MV-4-11 (cell line): ENCODE measurements at places on chromosomes 2 and 18.

DNA sequence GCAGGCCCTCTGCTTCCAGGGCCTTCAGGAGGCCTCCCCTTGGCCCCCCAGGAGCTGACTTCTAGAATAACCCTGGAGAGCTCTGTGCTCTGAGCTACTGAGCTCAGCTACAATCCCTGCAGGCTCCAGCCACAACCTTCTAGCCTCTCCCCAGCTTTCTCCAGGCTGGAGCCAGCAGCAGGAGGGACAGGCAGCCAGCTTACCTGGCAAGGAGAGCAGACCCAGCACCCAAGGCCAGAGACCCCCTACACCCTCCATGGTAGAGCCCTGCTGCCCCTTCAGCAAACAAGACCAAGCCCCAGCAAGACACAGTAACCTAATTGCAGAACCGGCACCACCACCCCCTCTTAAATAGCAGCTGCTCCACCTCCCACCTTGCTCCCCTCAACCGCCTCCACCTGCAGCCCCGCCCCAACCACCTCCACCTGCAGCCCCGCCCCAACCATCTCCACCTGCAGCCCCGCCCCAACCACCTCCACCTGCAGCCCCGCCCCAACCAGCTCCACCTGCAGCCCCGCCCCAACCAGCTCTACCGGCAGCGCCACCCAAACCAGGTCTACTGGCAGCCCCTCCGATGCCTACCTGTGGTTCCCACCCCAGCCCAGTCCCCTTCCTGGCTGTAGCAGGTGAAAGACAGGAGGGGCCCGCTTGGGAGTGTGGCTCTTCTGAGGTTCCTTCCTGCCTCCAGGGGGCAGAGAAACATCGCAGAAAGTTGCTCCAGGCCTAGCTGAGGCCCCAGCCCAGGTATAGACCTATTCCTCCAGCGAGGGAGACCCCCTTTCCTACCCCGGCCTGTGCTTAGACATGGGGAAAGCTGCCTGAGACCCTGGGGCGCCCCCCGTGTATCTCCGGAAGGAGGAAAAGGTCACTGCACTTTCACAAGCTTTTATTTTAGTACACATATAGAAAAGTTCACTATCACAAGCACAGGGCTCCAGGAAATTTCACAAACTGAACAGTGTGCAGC is at the start of gene ASTL:
TSS of gene ASTL (minus strand) at position 324 of the 967 bp plus-strand sequence. CDS start at position 258, 66 bp downstream.
- no peak for DNase-seq

GRCh38 chr2:167933097-167933814 is 314.1 kb downstream of the STK39 start:
- DNase-seq, result no peak

- no peak for DNase-seq
These were observed 202.4 kb downstream of the EXOC6B start for GRCh38 chr2:72623481-72623880.

DNA sequence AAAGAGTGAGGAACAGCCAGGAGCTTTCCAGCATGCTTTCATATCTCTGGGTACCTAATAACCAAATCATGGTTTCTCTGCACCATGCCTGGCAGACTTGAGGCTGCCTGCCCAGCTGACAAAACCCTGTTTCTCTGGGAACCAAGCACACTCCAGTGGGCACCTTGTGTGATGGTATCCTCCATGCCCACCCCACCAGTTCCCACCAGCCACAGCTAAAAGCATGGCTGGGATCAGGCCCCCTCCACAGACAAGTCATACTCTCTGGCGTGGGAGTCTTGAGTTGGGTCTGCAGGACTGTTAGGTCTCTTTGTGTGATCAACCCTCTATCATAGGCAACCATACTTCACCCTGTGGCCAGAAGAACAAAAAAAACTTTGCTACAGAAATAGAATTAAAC is 56.0 kb downstream of the TMEM163 start:
- DNase-seq, result no peak

GRCh38 chr2:182242609-182243008 is 184.2 kb downstream of the PDE1A start:
- DNase-seq, result no peak

- no peak for DNase-seq
These were observed 414.6 kb upstream of the TRIB2 start for GRCh38 chr2:12302140-12302539.

DNA sequence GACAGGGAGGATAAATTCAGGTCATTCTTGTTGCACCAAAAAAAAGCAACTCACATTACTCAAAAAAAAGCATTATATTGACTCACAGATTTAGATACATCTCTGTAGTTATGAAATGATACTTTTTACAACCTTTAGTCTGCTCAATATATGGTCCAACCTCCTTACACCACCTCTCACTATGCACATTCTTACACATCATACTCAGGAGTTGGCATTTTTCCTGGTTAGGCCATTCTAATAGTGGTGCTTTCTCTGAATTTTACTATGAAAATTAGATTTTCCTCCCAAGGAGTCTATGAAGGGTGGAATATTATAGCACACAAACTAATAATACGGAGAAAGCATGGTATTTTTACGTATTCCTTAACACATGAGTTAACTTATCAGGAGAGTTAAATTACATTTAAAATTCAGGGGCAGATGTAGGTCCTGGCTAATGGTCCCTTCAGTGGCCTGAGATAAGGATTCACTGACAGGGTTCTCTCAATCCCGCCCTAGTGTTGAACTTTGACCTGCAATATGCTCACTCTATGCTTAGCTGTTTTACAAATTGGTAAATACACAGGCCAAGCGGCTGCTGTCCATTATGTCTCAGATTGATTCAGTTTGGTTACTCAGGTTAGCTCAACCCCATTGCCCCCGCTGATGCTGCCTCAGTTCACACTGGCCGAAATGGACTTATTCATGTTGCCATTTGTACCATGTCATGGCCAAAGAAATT is 153.6 kb downstream of the NCKAP5 start:
- DNase-seq, result no peak

GRCh38 chr2:10983711-10984110 is 72.0 kb downstream of the KCNF1 start:
- no peak for DNase-seq

GRCh38 chr2:173040729-173041128 is 34.9 kb upstream of the MAP3K20 start:
- no peak for DNase-seq

DNA sequence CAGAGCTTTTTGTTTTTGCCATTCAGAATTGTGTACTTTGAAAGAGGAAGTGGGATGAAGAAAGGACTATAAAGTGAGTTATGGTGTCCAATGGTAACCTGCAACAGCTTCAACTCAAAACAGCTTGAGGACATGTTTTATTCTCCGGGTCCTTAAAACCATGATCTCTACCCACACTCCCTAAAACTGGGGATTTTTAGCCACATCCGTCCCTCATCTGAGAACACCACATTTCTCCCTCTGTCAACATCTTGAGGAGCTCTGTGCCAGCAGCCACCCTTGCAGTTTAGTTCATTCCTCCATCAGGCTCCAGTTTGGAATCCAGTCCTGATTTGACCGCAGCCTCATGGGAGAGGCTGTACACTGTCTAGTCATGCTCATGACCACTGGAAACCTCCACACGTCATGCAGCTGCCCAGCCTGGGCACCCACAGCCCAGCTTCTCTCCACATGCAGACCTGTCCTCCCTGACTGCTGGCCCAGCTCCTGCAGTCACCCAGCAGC is 62.6 kb downstream of the C18orf63 start:
- peak; percentile 93 for DNase-seq

- DNase-seq, result no peak
These were observed 10.3 kb upstream of the GPR45 start for GRCh38 chr2:105231232-105231619.

DNA sequence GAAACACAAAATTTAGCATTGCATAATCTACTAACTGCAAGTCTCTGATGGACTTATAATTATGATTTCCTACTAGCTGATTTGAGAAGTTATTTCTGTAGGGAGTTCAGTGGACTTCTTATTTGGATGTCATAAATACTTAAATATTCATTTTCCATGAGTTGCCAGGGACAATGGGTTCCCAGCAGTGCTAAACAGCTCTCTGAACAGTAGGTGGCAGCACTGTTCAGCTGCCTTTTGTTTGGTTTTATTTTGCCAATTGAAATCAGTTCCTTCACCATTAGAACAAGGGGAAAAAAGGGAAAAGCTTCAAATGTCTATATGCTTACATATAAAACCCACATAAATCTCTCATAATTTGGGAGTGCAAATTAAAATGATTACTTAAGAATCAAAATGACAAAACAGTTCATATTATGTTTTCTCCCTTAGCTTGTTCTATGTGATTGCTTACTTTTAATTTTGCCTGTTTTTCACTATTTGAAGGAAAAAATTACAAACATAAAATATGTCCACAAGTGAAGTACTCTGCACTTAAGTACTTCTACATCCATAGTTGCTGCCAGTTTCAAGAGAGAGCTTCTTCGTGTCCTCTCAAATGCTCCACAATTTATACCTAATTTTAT is 898.9 kb downstream of the CPS1 start:
- no peak for DNase-seq

DNA sequence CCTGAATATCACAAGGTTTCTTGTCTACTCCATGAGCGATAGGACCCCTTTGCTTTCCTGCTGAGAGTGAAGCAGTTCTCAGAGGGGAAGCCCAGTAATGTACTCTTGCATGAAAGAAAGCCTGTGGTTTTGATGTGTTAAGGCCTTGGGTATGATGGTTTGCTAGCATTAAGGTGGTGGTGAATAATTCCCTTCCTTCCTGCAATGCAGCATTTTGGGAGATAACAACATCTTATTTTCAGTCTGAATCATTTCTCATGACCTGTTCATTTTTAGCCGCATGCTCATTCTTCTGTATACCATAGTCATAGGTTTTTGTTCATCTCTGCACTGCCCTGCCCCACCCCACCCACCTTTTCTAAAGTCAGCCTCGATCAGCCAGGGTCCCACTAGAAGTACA is 66.2 kb downstream of the HNMT start:
- DNase-seq, result peak; percentile 66

GRCh38 chr2:171590116-171590515 is 67.8 kb downstream of the CYBRD1 start:
- no peak for DNase-seq

DNA sequence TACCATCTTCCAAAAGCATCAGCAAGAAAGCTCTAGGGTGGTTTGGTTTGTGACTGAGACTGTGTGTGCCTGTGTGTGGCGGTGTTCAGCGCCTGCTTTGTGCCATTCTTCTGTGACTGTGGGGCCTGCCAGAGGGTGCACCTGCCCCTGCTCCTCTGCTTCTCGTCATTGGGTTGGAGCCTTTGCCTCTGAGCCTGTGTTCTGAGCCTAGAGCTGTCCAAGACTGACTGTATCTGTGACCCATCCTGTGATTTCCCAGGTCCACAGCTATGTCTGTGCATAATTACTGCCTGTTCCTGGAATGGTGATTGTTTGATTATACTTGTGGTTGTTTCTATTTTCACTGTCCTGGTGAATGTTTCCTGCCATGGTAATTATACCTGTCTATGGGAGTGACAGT is 57.1 kb upstream of the KLHL29 start:
- DNase-seq, result no peak

DNA sequence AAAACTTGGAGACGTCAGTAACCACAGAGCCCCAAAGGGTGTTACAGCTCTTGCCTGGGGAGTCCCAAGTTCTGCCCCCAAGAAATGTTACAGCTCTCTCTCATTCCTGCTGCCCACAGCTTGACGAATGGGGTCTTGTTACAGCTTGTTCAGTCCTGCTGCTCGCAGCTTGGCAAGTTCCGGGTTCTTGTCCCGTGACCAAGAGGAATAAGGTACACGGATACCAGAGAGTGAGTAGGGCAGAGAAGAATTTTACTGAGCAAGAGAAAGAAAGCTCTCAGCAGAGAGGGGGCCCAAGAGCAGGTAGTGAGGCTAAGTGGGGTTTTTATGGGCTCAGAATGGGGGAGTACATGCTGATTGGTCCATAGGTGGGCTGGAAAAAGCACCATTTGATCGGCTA is 27.2 kb downstream of the SLC39A6 start:
- DNase-seq, result no peak

GRCh38 chr18:12928641-12929040 is 19.2 kb upstream of the SEH1L start:
- no peak for DNase-seq
